ENCODE measurements at places on chromosomes 6 and 20. TPM values are rescaled to one million over a fixed set of nuclear protein-coding genes. Genes with fewer than 3 reads are reported as not detected.

SYCP2 gene
- total RNA-seq: 4.8 TPM

- DNase-seq: no peak
Measured at GRCh38 chr6:160088069-160088783, 33.4 kb upstream of the SLC22A1 start.

DNA sequence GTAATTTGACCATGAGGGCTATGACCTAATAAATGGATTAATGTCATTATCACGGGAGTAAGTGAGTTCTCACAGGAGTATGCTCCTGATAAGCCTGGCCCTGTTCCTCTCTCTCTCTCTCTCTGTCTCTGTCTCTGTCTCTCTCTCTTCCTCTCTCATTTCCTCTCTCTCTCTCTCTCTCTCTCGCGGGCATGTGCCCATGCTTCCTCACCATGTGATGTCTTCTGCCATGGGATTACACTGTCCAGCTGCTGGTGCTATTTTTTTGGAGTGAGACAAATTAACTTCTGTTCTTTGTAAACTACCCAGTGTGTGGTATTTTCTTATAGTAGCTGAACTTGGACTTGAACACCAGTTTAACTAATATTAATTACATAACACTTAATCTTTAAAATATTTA is 374.3 kb upstream of the GJE1 start:
- no peak for DNase-seq

DNA sequence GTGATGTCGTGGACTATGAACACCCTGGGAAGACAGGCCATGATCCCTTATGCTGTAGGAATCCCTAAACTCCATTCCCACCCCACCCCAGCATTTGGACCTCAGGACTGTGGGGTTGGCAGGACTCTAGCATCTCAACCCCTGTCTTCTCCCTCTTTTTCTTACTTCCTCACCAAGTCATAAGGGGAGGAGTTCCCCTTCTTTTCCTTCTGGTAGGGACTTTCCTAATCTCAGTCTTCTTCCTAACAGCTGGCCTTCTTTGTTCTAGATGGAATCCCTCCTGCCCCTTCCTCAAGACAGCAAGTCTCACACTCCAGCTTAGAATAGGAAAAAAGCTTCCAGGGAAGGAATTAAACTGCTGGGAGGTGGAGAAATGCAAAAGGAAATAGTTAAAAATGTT is 2.3 kb upstream of the SIRPB2 start:
- no peak for DNase-seq

- no peak for DNase-seq
Measured at GRCh38 chr6:144617191-144617590, 332.1 kb downstream of the UTRN start.

GRCh38 chr6:69398729-69399128 is 398.1 kb downstream of the LMBRD1 start:
- DNase-seq: no peak

ELOVL2 gene
- not detected for total RNA-seq

PACRG gene
- total RNA-seq: 0.36 TPM

DNA sequence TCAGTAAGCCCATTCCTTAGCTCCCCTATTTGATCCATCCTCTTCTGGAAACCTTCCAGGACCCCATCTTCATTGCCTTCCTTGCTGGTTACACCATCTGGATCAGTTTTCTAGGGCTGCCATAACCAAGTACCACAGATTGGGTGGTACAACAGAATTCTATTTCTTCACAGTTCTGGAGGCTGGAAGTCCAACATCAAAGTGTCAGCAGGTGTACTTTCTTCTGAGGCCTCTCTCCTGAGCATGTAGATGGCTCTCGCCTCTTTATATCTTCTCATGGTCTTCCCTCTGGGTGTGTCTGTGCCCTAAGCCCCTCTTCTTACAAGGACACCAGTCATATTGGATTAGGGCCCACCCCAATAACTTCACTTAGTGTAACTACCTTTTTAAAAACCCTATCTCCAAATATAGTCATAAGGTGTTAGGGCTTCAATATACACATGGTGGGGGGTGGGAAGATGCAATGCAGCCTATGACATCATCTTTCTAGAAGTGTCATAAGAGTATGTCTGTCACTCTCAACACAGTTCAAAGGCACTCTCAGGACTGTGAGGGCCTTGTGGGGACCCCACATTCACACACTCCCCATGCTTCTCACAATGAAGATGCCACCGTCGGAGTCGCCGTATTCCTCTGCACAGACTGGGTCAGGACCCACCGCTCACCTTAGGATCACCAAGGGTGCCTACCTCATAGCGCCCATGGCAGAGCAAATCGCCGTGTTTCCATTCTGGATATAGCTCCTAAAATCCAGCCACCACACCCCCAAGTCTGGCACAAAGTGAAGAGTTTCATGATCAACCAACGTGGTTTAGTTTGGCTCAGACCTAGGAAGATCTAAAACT is 12.2 kb upstream of the PRND start:
- no peak for DNase-seq

DNA sequence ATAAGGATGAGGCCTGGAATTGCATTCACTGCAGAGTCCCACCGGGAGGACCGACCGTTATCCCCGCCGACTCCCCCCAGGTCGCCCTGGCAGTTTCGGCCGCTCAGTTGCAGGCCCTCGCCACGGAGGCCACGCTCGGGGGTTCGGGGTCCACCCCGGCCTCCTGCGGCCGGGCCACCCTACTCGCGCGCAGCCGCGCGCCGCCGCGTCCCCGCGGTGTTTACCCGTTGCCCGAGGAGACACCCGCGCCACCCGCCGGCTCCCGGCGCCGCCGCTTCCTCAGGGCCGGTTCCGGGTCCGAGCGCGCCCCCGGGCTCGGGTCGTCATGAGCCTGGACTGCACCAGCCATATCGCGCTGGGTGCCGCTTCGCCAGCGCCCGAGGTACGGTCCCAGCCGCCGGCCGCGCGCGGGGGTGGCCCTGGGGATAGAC is at the start of gene CCDC170:
Gene CCDC170 (plus strand): TSS at position 214 of the 431 bp plus-strand sequence. CDS start 112 bp downstream, at position 326.
- DNase-seq: no peak

CST5 gene
- total RNA-seq: not detected

DNA sequence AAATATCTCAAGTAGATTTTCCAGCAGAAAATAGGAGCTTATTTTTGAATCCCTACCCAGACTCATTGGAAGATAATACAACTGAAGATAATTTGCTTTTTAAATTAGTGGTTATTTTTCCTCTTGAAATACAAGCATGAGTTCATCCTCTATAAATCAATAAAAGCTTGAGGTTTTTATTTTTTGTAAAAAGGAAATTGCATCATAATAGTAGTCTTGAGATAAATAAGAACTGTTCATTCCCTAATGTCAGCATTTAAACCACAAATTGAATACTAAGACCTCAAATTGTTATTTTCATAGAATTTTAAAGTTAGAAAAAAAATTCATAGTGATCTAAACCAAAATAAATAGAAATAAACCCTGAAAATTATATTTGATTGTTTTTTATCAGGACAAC is 719.1 kb downstream of the CD109 start:
- DNase-seq: no peak

CCN2 gene
- total RNA-seq: not detected

TMC2 gene
- total RNA-seq: not detected

PNRC1 gene
- 47.6 TPM for total RNA-seq

DNA sequence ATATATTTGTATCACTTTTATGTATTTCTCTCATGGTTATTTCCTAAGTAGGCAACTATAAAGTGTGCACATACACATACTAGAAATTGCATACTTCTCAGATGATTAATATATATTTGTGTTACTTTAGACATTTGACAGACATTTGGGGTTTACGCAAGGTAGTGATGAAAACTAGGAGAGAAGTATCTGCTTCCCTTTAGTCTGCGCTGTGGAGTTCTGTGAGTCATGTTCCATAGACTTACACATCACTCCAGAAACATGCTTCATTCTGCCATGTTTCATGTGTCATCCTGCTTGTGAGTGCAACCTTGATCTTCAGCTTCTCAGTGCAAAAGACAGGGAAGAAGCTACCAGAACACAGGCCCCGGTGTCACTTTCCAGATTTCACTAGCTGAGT is 200.7 kb upstream of the BMP2 start:
- no peak for DNase-seq

POU5F1 gene
- total RNA-seq: not detected

- no peak for DNase-seq
Measured at GRCh38 chr6:63929111-63929510, 293.5 kb downstream of the PHF3 start.

SAMD10 gene
- 34.9 TPM for total RNA-seq

GRCh38 chr6:15602154-15602553 is 60.7 kb downstream of the DTNBP1 start:
- DNase-seq: no peak

GRCh38 chr20:62935968-62936585 is 1.9 kb upstream of the GID8 start:
- DNase-seq: no peak

HCRTR2 gene
- not detected for total RNA-seq

PRELID3B gene
- total RNA-seq: 121 TPM

TAF4 gene
- 28.3 TPM for total RNA-seq

FAM162B gene
- total RNA-seq: not detected

ACTL10 gene
- 3.7 TPM for total RNA-seq

NKAPL gene
- 0.16 TPM for total RNA-seq

ADGB gene
- not detected for total RNA-seq

ADGRF5 gene
- not detected for total RNA-seq

NSFL1C gene
- total RNA-seq: 108 TPM

- no peak for DNase-seq
Measured at GRCh38 chr6:42624601-42625000, 60.8 kb downstream of the UBR2 start.

LCA5 gene
- 0.17 TPM for total RNA-seq

ESF1 gene
- total RNA-seq: 30.3 TPM

DNA sequence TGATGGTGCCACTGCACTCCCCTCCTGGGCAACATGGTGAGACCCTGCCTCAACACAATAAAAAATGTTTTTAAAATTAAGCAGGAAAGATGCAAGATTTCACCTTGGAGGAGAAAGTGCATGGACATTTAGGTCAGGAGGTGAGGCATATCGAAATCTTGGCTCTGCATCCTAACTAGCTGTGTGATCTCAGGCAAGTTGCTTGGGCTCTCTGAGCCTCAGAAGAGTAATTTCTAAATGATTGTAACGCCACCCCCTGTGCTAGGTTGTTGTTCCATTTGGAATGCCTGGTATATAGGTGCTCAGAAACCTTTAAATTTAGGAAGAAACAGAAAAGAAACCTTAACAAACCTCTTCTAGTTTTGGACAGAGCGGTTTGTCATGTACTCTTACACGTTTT is 35.9 kb upstream of the C20orf144 start:
- no peak for DNase-seq

GRCh38 chr6:80489911-80490635 is 383.6 kb downstream of the BCKDHB start:
- no peak for DNase-seq

- no peak for DNase-seq
Measured at GRCh38 chr6:2369606-2370005, 124.2 kb upstream of the GMDS start.

DNA sequence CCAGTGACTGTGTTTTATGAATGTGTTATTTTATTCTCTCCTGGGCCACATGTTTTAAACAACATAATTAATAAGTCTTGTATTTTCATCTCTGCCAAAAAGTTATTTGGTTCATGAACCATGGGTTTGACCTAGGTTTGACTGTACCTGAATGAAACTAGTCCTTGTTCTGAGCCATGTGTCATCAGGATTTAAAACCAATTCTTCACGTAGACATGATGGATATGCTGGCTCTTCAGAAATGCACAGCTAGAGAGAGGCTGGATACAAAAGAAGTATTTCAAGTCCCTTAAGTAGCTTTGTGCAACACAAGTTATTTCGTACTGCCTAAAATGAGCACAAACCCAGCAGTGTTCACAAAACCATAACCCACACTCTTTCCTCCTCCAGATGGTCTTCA is 116.1 kb downstream of the IBTK start:
- no peak for DNase-seq

DNA sequence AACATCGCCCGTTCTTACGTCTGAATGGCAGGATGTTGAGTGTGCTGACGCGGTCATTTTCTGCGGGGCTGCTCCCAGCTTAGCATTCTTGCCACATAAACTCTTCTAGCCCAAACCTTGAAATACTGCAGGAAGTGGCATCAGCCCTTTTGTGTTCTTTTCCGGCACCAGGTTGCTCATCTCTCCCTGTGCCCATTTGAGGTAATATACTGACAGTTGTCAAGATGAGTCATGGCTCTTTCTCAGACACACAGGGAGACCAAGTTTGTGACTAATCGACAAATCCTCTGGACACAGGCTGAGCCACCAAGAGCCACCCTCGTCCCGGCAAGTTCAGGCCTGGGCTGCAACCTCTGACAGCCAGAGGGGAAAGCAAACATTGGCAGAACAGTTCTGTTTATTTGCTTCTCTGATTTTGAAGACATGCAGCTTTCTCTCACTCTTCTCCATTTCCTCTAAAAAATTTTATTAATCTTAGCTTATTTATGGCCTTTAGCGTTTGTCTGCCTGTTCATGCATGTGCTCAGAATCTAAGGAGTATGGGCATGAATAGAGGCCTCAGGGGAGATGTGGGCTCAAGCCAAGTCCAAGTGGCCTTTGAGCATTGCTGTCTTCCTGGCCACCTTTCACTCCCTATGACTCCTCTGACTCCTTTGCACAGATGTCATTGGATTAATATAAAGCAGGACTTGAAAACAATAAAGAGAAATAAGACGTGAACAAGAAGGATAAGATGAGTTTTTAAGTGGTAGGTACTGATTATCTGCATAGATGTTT is 328.2 kb upstream of the JAG1 start:
- DNase-seq: no peak

FOXQ1 gene
- total RNA-seq: not detected

- no peak for DNase-seq
Measured at GRCh38 chr6:134352786-134353480, 35.0 kb upstream of the SGK1 start.

DNA sequence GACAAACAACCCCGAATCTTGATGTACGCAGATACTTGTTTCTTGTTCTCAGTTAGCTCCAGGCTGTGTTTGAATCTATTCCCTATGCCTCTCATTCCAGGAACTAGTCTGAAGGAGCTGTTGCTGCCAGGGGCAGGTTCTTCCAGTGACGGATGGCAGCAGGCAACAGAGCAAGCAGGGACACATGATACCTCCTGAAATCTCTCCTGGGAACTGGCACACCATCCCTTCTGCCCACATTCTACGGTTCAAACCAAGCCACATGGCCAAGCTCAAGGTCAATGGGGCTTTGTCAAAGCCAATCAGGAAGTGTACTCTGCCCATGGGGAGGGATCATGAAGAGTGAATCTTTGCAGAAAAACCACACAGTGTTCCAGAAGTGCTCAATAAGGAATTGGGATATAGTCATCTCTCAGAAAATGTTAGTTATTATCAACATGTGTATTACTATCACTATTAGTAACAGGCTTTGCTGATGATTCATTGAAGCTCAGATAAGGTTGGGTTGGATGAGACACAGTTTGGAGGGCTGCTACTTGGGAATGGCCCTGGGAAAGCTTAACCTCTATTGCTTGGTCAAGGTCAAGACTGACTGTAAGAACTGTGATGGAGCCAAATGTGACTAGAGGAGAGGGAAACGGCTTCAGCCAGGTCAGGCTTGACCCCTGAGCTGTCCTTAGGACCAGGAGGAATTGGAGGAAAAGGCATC is 454.9 kb downstream of the PTPRT start:
- DNase-seq: no peak

CLVS2 gene
- total RNA-seq: not detected

All from activated T-helper 1 cell treated with anti-CD3 and anti-CD28 coated beads, Interleukin-12 subunit alpha, Interleukin-12 subunit beta, Interleukin-2, Interleukin-4 antibody, amounts not matched to agents 30 ng/mL and 10 ng/mL and 1 ng/mL, durations not matched to agents 14 hours and 24 hours and 36 hours (primary cell).